ENCODE measurements at places on chromosomes 1 and 21. TPM values are rescaled to one million over a fixed set of nuclear protein-coding genes. Genes with fewer than 3 reads are reported as not detected.

The TRNP1 gene
- 0.32 TPM for total RNA-seq

The CRP gene
- total RNA-seq: not detected

The PSEN2 gene
- total RNA-seq: 14.7 TPM

The KRTAP12-2 gene
- not detected for total RNA-seq

The ZBTB8B gene
- total RNA-seq: not detected

The PIAS3 gene
- 25.5 TPM for total RNA-seq

The CELF3 gene
- total RNA-seq: not detected

The LCE3D gene
- not detected for total RNA-seq

The SYT11 gene
- total RNA-seq: 38.8 TPM

The SPRR4 gene
- total RNA-seq: not detected

The KIF21B gene
- 94.7 TPM for total RNA-seq

The C1QB gene
- not detected for total RNA-seq

The LCK gene
- total RNA-seq: 425 TPM

The TMEM82 gene
- total RNA-seq: not detected

The FMN2 gene
- total RNA-seq: not detected

The C1orf210 gene
- not detected for total RNA-seq

The CADM3 gene
- total RNA-seq: not detected

The CNR2 gene
- 0.05 TPM for total RNA-seq

All from T-helper 1 cell treated with Interleukin-12 subunit alpha and Interleukin-12 subunit beta and Interleukin-4 antibody, amounts not matched to agents 30 ng/mL and 1 ng/mL, for 36 hours (primary cell).